ENCODE measurements at places on chromosomes 11 and 22. TPM values are rescaled to one million over a fixed set of nuclear protein-coding genes. Genes with fewer than 3 reads are reported as not detected.
A peak's percentile ranks its signal among the peaks of the same experiment; 100 is the strongest.

DNA sequence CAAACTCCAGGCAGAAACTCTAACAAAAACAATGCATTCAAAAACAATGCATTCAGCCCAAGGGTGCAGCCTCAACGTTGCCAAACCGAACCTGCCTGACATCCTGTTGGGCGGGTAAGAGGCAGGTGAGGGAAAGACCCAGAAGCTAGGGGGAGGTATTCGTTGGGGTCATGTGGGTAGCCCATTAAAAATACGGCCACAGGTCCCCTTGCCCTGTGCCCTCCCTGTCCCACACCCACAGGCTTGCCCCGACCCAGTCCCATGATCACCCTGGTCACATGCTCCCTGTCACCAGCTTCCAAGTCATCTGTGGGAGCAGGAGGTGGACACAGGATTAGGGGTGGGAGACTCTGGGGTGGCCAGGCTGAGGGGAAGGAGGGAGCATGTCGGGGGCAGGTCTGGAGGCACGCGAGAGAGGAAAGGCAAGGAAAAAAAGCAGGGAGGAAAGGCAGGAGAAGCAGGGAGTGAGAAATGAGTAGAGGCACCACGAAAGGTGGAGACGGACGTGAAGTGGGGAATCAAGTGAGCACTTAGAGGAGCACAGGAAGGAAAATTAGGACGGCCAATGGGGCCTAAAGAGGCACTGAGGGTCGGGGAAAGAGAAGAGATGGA, 683 bp downstream of the PLA2G6 start:
- DNase-seq: no peak

DNA sequence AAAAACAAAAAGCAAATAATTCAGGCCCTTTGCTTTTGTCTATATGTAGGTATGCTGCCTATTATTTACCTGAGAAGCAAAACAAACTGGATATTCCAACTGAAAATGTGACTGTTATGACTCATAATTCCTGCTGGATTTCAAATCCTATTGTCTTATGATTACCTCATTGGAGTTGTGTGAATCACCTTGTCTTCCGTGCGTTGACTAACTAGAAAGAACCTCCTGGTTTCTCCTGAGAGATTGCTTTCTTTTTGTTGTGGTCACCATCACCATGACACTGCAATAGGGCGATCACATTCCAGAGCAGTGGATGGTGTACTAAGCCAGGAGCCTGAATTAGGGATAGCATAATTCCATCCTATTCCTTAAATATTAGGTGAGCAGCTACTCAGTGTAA, 23.0 kb upstream of the EXPH5 start:
- no peak for DNase-seq

Gene TOM1
- 25.1 TPM for total RNA-seq

DNA sequence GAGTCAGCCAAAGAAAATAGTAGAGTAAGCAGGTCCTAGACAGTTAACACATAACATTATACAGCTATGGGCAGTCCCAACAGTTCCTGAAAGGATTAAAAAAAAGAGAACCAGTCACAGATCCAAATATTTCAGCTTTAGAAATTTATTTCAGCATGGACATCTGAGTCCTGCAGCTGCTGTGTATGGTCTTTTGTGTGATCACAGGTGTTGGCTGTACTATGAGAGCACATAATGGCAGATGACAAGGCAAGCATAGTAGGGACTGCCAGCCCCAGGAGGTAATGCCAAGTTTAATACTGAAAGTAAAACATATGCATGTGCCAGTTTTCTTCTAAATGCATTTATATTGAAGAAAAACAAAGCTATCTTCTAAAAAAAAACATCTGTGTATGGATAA, 158.1 kb downstream of the GRIA4 start:
- no peak for DNase-seq

DNA sequence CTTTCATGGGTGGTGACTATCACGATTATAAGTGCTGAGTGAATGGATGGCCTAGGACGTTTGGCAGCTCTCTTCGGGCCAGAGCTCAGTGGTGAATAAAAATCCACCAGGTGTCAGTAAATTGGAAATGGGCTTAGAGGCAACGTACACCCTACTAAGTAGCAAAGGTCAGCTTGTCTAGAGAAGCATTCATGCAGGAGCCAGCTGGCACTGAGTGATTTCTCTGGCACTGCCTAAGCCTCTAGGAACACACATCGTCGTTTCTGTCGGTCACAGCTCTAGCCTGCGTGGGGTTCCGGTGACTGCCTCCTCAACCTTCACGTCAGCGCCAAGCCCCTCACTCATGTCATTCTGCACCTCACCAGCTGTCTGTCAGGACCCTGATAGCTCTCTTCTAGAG, 192.4 kb upstream of the NTM start:
- no peak for DNase-seq

GRCh38 chr11:121961321-121961801, 154.7 kb downstream of the BLID start:
- no peak for DNase-seq

Gene C11orf91
- total RNA-seq: not detected

- DNase-seq: no peak
Measured at GRCh38 chr11:102184269-102184987, 74.2 kb downstream of the YAP1 start.

DNA sequence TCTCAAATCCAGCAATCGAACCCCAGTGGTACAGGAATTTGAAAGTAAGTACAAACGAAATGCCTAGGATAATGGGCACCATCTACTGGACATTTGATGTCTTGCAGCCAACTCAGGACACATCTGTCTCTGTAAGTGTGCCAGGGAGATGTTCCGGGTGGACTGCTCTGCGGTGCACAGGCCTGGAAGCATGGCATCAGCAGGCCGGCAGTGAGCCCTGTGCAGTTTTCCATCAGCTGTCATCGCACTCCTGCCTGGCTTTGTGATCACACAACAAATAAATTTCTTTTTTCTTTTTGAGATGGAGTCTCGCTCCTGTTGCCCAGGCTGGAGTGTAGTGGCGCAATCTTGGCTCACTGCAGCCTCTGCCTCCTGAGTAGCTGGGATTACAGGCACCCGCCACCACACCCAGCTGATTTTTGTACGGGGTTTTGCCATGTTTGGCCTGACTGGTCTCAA, 71.0 kb downstream of the JAM3 start:
- DNase-seq: peak; percentile 41

Gene C11orf86
- 1.2 TPM for total RNA-seq

Gene TRIOBP
- total RNA-seq: 27.3 TPM

Gene OOSP3
- total RNA-seq: not detected

- no peak for DNase-seq
Measured at GRCh38 chr11:21429401-21429800, 760.0 kb downstream of the NELL1 start.

GRCh38 chr22:20584029-20584871, 76.8 kb downstream of the MED15 start:
- no peak for DNase-seq

DNA sequence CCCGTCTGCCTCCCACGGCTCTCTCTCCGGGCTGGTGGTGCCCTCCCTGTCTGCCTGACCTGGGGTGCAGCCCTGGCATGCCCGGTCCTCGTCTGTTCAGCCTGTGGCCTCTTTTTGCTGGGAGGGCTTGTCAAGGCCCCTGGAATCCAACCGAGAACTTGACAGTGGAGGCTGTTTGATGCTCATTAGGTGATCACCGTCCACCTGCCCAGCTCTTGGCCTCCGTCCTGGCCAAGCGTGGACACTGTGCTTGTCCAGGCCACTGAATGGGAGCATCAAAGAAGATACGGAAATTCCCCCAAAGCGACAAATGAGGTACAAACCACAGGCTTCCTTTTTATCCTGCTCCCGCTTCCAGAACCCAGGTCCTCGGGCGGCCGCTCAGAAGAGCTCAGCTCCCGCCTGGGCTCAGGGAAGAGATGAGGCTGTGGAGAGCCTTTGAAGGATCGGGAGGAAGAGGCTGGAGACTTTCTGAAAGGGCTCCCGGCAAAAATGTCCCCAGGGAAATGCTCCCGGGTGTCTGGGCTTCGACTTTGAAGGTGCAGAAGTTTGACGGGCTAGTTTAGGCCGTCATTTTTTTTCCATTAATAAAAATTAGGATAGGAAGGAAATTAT, 1273.9 kb downstream of the BRD1 start:
- DNase-seq: no peak

Measured in H1 (cell line).